Tibial nerve (tissue), 4 donors: ENCODE measurements at places on chromosomes 4 and X. TPM values are rescaled to one million over a fixed set of nuclear protein-coding genes. Genes with fewer than 3 reads are reported as not detected.

LNX1 gene
- total RNA-seq = 12.6 TPM

DNA sequence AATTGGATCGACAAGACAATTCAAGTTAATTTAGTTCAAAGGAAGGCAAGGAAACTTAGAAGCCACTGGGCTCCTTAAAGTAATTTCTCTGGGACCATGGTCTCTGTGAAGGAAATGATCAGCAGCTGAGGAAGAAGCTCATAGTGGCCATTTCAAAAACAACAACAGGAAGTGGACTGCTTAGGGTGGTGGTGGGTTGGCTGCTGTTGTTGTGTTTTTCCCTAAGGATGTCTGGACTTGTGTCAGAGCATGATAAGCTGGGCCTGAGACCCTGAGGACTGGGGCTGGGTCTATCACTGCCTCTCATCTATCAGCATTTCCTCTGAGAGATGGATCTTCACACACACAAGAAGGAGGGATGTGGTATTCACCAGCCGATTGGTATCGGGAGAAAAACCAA, 18.3 kb downstream of the KDR start:
- no peak for DNase-seq

FHDC1 gene
- total RNA-seq = 7.2 TPM

AMBN gene
- total RNA-seq = not detected

GRCh38 chr4:55545151-55545550, 1.6 kb downstream of the CLOCK start:
- no peak for DNase-seq

XAGE1A gene
- not detected for total RNA-seq

- DNase-seq = no peak
Measured at GRCh38 chr4:95213366-95213765, 335.4 kb downstream of the UNC5C start.

- no peak for DNase-seq
Measured at GRCh38 chrX:72125331-72126047, 6.2 kb downstream of the RTL5 start.

MAGED4 gene
- total RNA-seq = 9.0 TPM

PDCL2 gene
- total RNA-seq = not detected

WAS gene
- 4.8 TPM for total RNA-seq

DNA sequence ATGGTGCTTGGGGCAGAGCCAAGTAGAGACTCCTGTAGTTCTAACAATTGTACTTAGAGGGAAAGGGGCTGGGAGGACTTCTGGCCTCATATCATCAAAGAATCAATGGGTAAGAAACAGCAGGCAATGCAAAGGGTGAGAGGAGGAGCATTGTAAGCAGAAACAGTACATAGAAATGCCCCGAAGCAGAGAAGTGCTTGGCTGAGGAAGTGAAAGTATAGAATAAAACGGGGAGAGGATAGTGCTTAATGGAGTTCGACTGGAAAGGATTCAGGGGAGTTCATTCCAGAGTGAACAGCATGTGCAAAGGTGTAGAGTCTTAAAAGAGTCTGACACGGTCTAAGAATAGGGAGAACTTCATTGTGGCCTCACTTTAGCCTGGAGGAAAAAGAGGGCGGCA, 103.0 kb downstream of the SYNPO2 start:
- DNase-seq = no peak

DNA sequence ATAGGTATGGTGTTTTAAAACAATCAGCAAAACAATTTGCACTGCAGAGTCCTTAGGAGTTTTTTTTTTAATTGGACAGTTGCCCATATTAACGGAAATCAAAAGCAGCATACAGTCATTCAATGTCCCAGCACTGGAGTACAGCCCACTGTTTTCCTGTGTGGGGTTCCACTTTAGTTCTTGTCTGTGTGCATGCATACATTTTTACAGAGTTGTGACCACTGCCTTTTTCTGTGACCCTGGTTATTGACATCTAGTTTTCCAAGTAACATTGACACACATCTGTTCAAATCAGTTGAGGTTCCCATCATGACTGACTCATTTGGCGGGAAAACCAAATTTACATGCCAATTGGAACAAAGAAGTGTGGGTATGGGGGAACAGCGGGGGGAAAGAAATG, 83.3 kb downstream of the HPRT1 start:
- DNase-seq = no peak

- no peak for DNase-seq
Measured at GRCh38 chr4:75107755-75108612, 175.1 kb downstream of the PARM1 start.

- DNase-seq = no peak
Measured at GRCh38 chr4:148444296-148445070, 2.3 kb upstream of the NR3C2 start.

DNA sequence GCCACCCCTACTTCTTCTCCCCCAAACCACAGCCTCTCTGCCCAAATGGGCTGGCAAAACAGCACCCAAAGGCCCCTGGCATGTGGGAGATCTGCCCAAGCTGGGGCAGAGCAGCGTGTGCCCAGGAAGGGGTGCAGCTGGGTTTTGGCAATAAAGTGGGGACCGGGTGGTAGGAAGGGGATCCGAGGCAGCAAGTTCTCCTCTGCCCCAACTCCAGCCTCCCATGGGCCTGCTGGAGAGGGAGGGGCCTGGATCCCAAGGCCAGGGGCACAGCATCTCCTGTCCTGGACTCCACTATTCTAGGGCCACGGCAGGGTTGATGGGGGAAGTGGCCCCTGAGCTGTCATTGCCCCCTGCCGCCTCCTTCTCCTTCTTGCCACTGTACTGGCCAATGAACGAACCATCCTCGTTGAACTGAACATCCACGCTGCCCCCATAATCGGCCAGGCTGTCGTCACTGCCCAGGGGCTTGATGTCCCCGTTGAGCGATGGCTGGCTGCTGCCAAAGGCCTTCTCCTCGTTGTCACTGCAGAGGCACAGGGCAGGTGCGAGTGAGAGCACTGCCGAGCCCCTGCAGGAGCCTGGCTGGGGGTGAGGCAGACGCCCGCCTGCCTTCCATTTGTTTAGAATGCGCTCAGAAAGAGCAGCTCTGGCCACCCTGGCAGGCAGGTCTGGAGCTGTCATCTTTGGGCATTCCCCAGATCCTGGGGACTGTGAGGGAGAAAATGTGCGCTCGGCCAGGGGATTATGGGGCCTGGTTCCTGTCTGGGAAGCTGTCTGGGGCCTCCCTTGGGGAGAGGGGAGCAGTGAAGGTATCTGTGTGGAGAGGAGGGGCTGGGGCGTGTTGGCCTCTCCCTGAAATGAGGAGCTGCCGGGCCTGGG, 23.4 kb downstream of the L1CAM start:
- DNase-seq = no peak

- DNase-seq = no peak
Measured at GRCh38 chr4:26784207-26784865, 76.3 kb upstream of the STIM2 start.

DNA sequence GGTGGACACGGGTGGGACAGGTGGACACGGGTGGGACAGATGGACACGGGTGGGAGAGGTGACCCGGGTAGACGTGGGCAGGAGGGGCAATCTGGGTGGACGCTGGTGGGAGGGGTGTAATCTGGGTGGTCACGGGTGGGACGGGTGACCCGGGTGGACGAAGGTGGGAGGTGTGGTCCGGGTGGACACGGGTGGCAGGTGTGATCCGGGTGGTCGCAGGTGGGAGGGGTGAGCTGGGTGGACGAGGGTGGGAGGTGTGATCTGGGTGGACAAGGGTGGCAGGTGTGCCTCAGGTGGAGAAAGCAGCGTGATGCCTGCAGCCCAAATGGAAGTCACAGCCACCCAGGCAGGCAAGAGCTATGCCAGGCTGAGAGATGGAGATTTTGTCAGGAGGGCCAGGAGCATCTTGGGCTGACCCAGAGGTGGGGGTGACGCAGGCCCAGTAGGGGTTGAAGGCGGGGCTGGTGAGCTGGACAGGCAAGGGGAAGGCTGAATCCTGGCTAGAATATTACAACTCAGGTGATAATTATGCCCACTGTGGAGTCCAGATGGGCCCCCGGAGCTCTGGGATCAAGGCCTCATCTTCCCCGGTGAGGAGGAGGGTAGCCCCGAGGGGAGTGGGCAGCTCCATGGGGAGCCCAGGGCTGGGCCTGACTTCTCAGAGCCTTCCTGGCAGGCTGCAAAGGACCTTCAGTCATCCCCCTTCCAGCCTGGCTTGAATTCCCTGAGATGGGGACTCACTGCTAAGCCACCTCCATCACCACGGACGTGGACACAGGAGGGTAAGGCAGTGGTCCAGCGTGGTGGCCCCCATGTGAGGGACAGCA, 100.0 kb downstream of the ADRA2C start:
- DNase-seq = no peak

DNA sequence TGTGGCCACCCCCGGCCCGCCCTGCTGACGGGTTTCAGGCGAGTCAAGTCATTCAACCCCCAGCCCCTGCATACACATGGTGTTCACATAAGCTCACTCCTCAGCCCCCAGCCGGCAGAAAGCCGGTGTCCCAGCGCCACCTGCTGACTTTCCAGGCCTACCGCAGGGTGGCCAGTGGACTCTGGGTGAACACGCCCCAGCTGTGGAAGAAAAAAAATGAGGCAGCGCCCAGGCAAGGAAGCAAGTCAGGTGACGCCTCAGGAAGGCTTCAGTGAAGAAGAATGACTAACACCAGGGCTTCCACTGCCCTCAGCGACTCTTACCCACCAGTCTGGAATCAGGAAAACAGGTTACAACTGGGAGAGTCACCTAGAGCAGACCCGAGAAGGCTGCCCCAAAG, 15.8 kb downstream of the BCAP31 start:
- DNase-seq = no peak

DNA sequence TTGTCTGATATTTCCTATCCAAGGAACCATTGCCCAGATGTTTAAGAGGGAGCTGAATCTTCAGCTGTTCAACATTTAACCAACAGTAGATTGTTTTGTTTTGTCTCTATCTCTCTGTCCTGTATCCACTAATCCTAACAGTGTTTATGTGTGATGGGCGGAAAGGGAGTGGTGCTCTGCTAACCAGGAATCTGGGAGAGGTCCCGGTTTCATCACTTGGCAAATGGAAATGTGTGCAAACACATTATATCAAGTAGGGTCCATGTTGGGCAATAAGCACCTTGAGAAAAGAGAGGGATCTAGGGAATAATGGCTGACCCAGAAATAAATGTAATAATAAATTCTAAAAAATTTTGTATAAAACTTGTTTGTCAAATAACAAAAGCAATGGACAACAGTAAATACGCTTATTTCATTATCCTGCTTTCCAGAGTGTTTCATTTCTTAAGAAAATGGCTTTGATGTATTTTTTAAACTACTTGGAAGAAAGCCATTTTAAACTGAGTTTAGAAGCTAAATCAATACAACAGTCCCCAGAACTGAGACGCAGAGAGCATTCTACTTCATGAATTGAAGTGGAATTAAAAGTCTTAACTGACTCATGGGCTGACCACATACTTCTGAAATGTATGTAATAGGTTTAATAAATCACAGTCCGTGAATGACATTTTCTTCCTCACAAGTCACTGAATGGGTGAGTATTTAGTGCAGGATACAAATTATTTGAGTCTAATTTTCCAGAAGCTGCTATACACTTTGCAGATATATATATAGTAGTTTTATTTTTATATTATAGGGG, 55.8 kb downstream of the EMCN start:
- DNase-seq = no peak
